ENCODE measurements at places on chromosomes 6 and 20.

DNA sequence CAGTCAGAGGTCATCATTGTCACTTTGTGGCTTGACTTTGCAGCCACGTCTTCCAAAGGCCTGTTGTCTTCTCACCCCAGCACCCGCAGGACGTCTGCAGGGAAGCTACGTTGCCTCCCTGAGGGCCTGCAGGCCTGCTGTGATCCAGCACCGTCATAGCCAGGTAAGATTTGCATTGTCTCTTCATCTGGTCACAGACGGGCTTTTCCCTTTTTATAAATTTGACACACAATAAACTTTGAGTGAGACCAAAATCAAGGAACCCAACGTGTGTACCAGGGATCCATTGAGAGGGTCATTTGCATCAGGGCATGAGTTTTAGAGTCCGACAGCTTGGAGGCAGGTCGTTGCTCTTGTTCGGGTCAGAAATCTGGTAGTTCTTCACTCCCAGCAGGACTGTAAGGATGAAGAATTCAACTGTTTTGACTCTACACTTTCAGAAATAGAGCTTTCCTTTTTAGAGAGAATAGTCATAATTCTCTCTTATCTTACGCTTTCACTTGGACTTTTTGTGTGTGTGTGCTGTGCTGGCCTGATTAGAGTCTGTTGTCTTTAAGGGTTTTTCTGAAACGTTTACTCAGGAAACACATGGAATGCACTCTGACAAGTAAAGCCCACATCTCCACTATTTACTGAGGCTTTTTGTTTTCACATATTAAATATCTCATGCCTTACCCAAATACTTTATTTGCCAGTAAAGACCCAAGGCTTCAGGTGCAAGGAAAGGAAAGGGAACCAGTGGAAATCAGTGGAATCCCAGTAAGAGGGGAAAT is 177.2 kb upstream of the TAB2 start:
- peak; percentile 18 for DNase-seq

- DNase-seq: no peak
These were observed 124.8 kb downstream of the HIVEP1 start for GRCh38 chr6:12136905-12137304.

GRCh38 chr6:11766043-11766442 is 12.6 kb downstream of the ADTRP start:
- DNase-seq: no peak

DNA sequence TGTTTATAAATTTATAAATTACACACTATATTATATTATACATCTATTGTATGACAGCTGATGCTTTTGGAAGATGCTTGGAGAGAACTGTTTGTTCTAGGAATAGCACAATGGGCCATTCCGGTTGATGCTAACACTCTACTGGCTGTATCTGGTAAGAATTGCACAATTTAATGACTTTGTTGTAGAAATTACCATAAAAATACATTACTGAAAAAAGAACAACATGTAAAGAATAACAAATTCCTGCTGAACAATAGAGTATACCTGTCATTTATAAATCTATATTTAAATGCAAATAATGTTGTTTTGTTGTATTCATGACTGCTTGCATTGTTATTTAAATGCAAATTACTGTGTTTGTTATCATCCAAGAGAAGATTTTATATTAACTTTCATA is 14.4 kb downstream of the NR2E1 start:
- no peak for DNase-seq

GRCh38 chr20:40173872-40174271 is 515.2 kb downstream of the MAFB start:
- DNase-seq: no peak

- no peak for DNase-seq
These were observed 40.8 kb upstream of the ATXN1 start for GRCh38 chr6:16802071-16802470.

- DNase-seq: no peak
These were observed 17.0 kb downstream of the RAB32 start for GRCh38 chr6:146560607-146561006.

DNA sequence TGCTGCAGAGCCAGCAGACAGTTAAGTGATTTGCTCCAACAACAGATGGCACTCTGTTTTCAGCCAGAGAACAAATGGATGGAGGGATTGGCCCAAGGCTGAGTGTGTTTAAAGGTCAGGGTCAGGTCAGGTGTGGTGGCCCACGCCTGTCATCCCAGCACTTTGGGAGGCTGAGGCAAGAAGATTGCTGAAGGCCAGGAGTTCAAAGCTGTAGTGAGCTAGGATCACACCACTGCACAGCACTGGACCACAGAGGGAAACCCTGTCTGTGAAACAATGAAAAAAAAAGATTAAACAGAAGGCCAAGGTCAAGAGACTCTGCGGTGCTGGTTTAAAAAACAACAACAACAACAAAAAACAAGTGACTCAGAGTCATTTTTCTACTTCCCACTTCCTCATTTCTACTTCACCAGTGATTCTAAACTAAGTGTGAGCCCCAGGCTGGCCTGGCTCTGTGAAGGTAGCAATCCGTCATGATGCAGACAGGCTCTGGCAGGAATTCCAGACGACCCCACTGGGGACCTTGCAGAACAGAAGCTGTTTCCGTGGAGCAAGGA is 42.5 kb upstream of the ARMC2 start:
- no peak for DNase-seq

- DNase-seq: no peak
These were observed 6.6 kb downstream of the ARHGAP40 start for GRCh38 chr20:38608188-38608587.

DNA sequence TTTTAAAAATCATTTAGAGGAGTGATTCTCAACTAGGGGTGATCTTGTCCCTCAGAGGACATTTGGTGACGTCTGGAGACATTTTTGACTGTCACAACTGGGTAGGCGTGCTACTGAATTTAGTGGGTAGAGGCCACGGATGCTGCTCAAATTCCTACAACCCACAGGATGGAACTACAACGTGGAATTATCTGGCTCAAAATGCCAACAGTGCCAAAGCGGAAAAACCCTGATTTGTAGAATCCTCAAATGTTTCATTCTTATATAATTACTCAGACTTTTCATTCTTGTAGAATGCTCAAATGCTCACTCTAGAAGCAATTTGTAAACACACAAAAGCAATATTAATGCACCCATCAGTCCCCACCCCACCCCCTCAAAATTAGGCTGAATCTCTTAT is 229.8 kb downstream of the ZMYND8 start:
- DNase-seq: no peak

- no peak for DNase-seq
These were observed 732.2 kb downstream of the CBLN4 start for GRCh38 chr20:55273149-55273548.

DNA sequence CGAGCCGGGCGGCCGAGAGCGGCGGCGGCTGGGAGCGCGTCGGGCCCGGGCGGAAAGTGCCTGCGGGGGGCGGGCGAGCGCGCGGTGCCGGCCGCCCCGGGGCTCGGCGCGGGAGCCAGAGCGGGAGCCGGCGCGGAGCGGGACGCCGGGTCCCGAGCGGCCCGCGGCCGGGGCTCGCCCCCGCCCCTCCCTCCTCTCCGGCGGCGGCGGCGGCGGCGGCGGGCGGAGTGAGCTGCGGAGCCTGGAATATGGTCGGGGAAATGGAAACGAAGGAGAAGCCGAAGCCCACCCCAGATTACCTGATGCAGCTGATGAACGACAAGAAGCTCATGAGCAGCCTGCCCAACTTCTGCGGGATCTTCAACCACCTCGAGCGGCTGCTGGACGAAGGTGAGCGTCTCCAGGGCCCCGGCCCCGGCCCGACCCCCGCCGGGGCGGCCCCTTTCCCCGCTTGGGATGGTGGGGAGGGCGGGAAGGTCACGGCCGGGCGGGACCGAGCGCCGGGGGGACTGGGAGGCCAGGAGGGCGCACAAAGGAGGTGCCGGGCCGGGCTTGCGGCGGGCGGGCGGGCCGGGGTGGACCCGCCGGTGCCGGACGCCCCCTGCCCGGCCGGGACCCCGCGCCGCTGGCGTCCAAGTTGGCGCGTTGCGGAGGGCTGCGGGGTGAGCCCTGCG is 565 bp downstream of the QKI start:
- DNase-seq: no peak
